Prostate gland (tissue), 2 donors: ENCODE measurements at places on chromosomes 16 and 17.

DNA sequence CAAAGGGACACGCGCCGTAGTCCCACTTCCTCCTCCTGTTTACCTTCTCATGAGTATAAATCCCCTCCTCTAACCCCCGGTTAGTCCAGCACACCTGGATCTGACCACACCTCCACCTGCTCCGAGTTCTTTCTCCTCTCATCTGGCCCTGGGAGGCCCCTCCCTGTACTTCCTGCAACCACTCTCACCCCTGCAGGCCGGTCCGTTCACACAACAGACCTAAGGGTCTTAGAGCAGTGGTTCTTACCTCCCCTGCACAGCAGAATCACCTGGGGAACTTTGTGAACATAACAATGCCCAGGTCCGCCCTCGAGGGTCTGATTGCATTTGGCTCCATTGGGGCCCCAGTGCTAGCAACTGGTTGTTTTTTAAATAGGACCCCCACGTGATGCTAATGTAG lies 24.8 kb downstream of the TMEM114 start:
- DNase-seq = no peak

DNA sequence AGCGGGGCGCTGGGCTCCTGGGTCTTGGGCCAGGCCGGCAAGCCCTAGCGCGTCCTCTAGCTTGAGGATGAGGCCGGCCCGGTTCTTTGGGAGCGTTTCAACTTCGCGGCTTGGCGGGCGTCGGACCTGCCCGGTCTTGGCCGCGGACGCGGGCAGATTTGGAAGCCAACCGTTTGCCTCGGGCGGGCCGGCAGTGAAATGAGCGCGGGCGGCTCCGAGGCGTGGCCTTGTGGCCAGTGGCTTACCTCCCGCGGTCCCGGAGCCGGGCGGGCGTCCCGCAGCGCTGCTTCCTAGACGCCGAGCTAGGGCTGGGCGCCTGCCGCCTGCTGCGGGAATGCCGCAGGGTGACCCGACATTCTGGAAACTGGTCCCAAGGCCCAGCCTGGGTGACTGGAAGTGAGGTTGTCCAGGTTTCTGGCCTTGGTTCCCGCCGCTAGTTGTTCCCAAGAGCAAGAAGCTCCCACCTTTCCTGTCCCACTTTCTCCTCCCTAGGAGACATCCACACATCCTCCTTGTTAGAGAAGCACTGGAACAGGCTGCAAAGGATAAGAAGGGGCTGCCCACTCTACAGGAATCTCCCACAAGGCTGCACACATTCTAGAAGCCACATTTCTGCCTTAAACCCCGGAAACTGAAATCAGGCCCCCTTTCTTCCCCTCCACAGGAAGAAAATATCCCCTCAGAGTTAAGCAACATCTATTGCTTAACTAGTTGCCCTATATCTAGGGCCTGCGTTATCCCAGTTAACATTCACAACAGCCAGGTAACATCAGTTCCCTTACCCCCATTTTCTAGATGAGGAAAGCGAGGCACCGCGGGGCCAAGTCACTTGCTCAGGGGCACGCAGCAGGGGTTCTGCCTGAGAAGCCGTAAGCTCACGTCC lies 4.5 kb upstream of the CBX8 start:
- peak; percentile 54 for DNase-seq

DNA sequence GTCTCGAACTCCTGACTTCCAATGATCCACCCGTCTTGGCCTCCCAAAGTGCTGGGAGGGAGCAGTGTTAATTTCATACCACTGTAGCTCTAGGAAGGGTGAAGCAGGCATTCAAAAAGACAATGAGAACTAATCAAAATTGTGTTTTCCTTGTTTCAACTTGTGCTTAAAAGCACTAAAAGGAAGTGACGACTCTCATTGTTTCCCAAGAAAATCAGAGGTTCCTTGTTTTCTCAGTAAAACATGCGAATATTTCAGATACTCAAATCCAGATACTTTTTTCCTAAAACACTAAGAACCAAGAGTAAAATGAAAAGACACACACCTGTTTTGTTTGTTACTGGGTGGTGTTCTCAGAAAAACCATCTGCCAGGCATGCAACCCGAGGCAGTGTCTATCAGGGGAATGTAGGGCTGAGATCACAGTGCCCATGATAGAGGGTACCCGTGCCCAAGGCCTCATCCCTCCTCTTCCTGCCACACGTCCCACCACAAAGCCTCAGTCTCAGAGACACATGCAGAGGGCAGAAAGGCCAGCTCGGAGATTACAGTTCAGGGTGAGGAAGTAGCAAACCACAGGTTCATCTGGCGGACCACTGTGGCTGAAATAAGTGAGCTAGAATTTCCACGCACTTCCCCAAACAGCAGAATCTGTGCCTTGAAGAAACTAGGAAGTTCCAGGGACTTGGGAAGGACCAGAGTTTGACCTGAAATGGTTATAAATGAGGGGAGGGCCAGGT lies 33.7 kb downstream of the GINS3 start:
- no peak for DNase-seq

- DNase-seq = no peak
Observed at GRCh38 chr17:930258-930657, 49.3 kb downstream of the NXN start.

- no peak for DNase-seq
Observed at GRCh38 chr17:2211661-2212399, 91.8 kb downstream of the SMG6 start.

DNA sequence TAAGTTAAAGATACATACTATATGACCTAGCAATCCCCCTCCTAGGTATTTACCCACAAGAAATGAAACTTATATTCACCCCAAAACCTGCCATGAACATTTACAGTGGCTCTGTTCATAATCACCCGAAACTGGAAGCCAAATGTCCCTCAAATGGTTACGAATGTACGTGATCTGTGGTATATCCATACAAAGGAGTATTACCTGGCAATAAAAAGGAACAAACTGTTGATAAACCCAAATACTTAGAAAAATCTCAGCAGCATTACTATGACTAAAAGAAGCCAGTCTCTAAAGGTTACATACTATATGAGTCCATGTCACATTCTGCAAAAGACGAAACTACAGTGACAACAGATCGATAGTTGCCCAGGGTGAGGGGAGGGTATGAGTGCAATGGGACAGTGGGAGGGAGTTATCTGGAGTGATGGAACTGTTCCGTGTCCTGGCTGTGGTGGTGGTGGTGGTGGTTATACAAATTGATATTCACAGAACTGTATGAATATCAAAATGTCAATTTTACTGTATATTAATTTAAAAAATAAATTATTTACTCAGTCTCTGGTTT lies 9.4 kb downstream of the ZNF652 start:
- DNase-seq = no peak

GRCh38 chr17:11438673-11439072 lies 159.6 kb upstream of the DNAH9 start:
- no peak for DNase-seq
